ENCODE measurements at places on chromosomes 5 and 9.

DNA sequence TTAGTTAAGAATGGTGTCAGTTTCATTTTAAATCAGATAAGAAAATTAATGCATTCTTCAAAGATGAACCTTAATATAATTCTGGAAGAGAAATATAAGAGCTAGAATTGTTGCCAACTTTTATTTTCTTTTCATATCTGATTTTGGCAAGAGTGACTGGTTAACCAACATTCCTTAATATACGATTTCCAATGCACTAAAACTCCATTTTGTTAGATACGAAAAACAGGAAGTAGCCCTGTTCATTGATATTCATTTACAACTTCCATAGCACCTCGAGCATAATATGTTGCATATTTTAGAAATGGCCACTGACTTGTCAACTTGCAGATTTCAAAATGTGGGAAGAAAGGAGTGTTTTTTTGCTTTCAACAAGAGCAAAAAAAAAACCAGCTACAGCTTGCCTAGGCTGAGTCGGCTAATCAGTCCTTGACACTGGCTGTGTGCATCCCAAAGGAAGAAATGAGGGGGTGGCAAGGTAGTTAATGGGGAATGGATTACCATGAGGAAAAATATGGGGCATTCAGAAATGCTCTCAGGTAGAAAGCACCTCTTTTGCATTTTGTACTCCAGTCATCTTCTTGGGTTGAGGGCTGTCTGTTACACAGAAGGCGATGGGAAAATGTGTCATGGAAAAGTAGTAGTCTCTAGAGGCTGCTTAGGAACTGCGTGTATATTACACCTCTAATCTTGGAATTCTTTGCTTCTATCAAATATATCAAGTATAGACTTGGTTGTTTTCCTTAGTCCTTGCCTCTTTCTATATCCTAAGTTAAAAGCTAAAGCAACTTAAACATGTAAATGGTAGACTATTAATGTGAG is 3.9 kb downstream of the MAP3K1 start:
- no peak for DNase-seq

- no peak for DNase-seq
These were observed 145.5 kb upstream of the MAP3K1 start for GRCh38 chr5:56669534-56670483.

DNA sequence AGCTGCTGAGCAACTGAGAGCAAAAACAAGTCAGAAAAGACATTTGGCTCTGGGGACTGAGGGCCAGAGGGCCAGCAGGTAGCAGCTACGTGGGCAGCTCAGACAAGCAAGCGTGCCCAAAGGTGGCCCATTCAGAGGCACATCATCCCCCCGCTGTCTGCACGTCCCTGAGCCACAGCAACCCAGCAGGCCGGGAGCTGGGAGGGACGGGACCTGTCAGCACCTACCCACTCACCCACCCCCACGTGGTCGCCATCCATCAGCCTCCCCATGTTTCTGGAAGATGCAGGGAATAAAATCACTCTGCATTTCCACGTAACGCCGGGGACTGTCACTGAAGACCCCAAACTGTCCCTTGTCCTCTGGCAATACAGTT is 167.8 kb downstream of the COL23A1 start:
- DNase-seq = no peak

GRCh38 chr5:62093976-62094375 is 212.0 kb upstream of the KIF2A start:
- DNase-seq = no peak

DNA sequence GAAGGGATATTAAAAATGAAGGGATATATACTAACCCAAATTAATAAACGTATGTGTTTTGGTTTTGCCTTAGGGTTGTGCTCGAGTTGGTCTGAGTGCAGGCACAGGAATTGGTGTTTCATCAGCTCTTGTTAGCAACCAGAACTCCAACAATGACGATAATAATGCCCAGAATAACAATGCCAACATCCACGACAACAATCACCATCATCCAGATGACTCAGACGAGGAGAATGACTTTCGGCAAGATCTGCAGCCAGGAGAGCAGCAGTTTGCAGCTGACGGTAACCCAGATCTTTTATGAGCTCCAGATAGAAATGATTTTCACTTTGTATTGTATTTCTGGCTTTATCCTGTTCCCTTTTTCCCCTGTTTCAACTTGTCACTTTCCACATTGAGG is 33.2 kb downstream of the FBXO38 start:
- no peak for DNase-seq

GRCh38 chr9:117787746-117788145 is 83.5 kb downstream of the TLR4 start:
- DNase-seq = no peak

GRCh38 chr5:53298841-53299240 is 181.6 kb upstream of the FST start:
- DNase-seq = no peak

GRCh38 chr9:91291866-91292265 is 69.9 kb downstream of the AUH start:
- DNase-seq = no peak

- no peak for DNase-seq
These were observed 100.7 kb downstream of the KLF4 start for GRCh38 chr9:107388890-107389289.

DNA sequence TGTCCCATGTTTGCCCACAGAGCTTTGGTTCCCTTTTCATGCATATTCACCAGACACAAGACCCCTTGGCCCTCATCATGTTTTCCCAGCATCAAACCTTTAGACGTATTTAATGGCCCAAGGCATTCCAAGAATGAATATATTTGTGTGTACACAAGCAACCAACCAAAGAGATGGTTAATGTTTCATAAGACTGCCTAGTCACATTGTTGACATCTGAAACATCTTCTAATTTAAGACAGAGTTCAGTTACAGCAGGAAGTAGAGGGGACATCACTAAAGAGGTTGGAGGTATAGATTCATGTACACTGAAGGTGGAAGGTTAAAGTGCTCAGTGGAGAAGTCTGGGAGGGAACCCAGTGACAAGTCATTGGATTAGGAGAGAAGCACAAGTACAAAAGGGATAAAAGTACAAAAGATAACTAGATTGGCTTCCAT is 49.1 kb downstream of the SUSD1 start:
- DNase-seq = no peak

GRCh38 chr9:3385871-3386270 is 139.9 kb downstream of the RFX3 start:
- DNase-seq = no peak

GRCh38 chr5:75275756-75276155 is 39.1 kb upstream of the ANKRD31 start:
- no peak for DNase-seq

- DNase-seq = no peak
These were observed 236.5 kb downstream of the FBXL17 start for GRCh38 chr5:108145351-108145750.

DNA sequence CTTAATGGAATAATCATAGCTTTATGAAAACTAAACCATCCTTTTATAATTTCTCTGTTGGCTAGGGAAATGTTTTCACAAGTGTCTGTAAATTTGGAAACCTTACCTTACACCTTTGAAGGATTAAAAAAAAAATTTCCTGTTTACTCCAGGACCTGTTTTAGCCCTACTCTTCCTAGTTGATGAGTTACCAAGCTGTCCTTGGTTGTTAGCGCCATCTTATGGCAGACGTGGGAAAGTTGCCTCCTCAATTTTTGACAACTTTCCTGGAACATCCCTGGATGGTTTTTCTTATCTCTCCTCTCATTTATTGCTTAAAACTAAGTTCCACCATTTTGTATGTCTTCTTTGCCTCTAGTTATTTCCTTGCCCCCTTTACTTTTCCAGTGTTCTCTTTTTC is 25.7 kb downstream of the ZSWIM6 start:
- DNase-seq = no peak

- no peak for DNase-seq
These were observed 59.4 kb downstream of the FYB1 start for GRCh38 chr5:39159811-39160490.

- DNase-seq = no peak
These were observed 34.7 kb upstream of the SLC22A5 start for GRCh38 chr5:132334812-132335211.

- no peak for DNase-seq
These were observed 339.1 kb downstream of the NFIB start for GRCh38 chr9:13974891-13975290.

DNA sequence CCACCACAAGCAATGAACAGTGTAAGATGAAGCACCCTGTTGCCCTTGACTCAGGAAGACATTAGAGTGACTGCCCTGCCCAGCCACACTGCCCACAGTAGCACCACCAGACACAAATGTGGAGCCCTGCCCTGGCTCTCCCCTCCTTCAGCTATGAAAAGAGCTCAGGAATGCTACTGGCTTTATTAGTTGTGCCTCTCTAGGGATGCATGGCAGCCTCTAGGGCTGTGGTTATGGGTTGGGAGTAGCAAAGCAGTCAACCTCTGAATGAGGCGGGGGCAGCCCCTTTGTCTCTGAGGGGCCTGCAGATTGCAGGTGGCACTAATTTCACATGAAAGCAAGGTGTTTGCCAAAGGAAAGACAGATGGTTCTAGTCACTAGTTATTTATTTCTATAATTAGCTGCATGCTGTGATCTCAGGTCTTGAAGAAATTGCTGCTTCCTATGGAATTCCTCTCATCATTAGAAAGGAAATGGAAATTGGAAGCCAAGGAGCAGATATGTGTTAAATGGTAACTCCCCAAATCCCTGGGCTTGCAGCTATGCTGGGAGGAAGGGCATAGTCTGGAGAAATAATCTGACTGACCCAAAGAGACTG is 259.4 kb downstream of the TLR4 start:
- DNase-seq = no peak

GRCh38 chr5:93360436-93361088 is 220.5 kb downstream of the NR2F1-AS1 start:
- no peak for DNase-seq

GRCh38 chr5:42836070-42836769 is 24.5 kb upstream of the SELENOP start:
- no peak for DNase-seq

DNA sequence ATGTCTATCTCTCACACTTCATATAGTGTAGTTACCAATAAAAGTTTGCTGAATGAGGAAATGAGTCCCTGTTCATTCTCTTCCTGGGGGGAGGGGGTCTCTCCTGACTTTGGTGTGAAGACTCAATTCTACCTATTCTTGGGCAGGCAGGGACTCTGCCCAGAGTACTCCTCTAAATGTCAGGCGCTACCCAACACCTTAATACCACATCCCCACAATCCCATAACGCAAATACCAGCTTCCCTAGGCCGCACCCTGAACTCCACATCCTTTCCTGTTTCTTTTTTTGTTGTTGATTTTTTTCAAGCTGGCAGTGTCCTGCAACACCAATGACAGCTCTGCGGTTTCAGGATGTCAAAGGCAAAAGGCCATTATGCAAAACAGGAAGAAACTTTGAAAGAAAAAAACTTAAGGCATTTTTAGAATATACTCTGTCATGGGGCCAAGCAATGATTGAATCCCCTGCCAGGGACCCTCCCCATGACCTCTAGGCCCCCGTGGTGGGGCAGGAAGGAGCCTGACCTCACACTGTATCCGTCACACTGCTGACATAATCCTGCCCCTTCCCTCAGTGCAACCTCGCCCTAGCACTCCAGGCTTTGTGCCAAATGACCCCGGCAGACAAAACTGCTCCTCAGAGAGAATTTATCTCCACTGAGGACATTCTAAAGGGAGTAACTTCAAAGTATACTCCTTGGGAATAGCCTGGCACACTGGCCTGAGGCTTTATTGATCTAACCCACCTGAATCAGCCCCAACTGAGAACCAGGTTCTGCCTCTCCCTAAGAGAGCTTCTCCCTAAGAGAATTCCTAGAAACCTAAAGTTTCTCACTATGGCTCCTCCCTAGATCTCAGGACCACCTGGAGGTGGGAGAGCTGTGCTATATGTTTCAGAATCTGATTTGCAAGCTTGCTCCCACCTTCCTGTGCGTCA is 8.0 kb downstream of the B4GALT1 start:
- DNase-seq = no peak

DNA sequence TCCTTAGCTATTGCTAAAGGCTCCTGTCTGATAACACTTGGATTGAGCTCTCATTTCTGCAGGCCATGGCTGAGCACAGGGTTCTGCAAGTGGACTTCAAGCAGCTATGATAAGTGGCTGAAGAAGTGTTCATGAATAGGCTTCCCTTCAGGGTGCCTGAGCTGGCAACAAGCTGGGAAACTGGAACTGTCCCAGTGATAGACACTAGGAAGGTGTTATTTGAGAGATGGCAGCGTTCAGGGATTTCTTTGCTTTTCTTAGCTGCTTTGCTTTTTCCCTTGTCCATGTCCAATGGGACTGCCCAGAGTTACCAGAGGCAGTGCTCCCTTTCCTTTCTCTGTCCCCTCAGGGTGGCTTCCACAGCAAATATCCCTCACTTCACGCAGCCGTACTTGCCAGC is 75.8 kb downstream of the INIP start:
- no peak for DNase-seq

- no peak for DNase-seq
These were observed 53.7 kb upstream of the ADAMTS19 start for GRCh38 chr5:129406440-129406839.

GRCh38 chr9:130474106-130474505 is 29.3 kb downstream of the ASS1 start:
- no peak for DNase-seq

GRCh38 chr9:111001526-111001925 is 36.7 kb downstream of the LPAR1 start:
- no peak for DNase-seq

DNA sequence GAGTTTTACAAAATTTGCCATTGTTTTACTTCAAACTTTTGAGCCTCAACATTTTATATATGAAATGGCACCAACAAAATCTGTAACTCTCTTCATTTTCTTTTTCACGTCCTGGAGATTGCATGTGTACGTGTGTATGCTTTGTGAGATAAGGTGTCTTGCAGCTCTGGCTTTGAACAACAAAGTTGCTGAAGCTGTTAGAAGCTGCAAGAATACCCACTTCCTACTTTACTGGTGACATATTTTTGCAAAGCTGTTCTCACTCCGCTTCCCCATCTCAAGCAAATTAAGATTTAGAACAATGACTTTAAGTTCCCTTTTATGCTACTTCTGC is 41.8 kb downstream of the FYB1 start:
- no peak for DNase-seq

- no peak for DNase-seq
These were observed 24.9 kb upstream of the CRHBP start for GRCh38 chr5:76927961-76928360.

DNA sequence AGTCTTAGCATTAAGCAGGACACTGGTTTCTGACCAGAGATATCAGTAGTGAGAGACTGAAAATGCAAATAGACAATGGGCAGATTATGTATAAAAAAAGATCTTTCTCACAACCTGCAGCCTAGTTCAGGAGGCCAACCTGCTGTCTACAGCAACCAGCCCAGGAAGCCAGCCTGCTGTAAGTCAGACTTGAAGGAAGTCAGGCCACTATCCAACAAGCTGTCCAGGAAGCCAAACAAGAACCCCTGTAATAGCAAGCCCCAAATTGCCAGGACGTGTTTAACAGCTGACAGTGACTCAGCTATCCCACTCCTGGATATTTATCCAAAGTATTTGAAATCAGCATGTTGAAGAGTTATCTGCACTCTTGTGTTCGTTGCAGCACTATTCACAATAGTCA is 121.8 kb upstream of the SPIN1 start:
- no peak for DNase-seq
